RKO (cell line): ENCODE measurements at places on chromosomes 1 and 21.

DNA sequence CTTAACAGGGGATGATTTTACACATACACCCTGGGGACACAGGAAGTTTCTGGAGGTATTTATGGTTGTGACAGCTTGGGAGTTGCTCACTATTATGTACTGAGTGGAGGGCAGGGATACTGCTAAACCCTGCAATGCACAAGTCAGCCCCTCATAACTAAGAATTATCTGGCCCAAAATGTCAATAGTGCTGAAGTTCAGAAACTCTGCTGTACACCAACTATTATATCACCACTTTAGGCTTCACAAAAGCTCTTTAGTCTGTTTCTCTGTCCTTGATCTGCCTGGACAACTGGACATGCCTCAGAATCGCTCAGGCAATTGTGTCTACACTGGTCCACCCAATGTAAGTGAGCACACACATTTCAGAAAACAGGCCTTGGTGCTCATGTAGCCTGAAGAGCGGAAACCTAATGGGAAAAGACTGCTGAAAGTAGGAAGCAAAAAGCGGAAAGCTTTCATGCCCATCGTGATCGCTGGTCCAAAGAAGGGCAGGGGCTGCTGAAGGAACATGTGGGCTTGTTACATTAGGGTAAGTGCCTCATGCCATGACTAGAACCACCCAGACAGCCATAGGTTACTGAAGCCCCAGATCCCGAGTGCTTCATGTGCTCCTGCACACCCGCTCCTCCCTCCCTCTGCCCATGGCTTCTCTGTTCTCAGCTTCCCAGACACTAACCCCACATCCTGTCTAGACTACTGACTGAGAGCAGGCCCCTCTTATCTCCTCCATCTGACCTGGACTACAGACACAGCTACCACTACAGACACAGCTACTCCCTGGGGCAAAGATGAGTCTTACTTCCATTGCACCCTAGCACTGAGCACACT is 73.5 kb downstream of the LRIG2 start:
- DNase-seq = no peak

DNA sequence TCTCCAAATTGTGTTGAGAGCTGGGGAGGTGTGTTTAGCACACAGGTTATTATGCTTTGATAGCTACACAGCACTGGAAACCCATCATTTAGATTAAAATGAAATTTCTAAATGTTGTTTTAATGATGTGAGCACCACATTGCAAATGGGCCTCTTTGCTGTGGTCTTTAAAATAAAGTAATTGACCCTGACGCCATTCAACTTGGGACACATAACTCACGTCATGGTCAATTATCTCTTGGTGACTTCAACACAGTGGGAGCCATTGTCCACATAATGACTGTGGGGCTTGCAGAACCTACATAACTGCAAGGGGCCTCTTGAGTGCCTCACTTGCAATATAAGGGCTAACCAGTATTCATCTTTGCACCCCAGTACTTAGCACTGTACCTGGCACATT is 280.4 kb downstream of the HLX start:
- no peak for DNase-seq

- DNase-seq = no peak
These were observed 119.8 kb upstream of the ZBTB40 start for GRCh38 chr1:22331618-22332423.

GRCh38 chr1:159089184-159089791 is 12.7 kb upstream of the AIM2 start:
- no peak for DNase-seq

DNA sequence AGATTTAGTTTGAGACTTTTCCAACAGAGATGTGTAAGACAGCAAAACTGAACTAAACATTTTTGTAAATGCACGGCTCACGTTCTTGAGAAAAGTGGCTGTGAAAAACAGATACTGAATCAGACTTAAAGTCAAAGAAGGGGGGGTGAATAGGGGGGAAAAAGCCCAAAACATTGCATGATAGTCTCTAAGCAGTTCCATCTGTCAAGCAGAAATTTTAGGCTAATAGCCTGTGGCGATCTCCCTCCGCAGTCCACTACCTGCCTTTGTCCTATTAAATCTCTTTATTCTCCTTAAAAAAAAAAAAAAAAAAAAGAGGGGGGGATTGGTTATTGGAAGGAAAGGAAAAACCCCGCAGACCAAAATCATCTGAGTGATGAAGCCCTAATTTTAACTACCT is 217.6 kb upstream of the NFIA start:
- no peak for DNase-seq

DNA sequence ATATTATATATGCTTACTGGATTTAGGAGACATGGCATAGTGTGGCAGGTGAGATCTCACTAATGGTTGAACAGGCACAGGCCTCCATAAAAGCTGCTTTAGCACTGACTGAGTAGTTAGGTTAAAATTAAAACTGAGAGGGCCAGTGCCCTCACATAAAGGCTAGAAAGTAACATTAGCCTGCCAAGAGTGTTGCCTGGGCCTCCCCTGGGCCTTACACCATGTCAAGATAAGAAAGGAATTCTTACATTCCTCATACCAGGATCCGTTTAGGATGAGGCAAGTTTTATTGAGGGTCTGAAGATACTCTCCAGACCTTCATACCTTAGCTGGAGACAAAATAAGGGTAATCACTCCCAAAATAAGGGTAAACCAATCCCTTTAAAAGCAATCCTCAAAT is 1011.8 kb downstream of the PLA2G4A start:
- no peak for DNase-seq

- peak; percentile 87 for DNase-seq
These were observed 15.8 kb downstream of the ODF2L start for GRCh38 chr1:86380257-86380861.

DNA sequence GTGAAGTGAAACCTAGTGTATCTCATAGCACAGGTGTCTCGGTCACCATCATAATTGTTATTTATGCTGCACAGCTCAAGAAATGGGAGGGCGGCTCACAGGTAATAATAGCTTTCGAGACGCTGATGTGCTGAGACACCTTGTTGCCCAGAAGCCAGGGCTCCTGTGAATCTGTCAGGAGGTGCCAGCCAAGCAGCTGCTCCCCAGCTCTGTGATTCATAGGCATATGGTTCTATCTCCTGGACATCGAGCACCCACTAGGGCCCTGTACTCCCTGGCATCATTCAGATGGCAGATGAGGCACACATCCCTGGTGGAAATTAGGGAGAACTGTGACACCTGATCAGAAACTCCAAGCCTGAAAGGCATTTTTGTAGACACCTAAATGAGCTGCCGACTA is 53.5 kb downstream of the SYT6 start:
- DNase-seq = no peak

DNA sequence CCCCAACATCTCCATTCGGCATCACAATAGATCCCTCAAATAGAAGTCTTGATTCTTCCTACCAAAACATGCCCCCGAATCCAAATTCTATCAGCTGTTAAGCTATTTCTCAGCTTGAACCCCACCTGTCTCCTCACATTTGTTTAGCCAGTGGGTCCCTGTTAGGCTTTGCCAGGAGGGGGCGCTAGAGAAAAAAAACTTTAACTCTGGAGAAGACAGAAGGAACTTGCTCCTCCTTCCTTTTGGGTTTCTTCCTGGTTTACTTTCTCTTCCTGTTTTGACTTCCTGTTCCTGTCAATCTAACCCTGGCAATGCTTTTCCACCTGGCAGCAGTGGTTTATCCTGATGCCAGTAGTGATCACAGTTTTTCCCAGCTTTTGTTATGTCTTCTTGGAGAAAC is 95.6 kb upstream of the KCNK1 start:
- DNase-seq = peak; percentile 66
